ENCODE measurements at places on chromosomes 13 and 19.
A peak's percentile ranks its signal among the peaks of the same experiment; 100 is the strongest.

DNA sequence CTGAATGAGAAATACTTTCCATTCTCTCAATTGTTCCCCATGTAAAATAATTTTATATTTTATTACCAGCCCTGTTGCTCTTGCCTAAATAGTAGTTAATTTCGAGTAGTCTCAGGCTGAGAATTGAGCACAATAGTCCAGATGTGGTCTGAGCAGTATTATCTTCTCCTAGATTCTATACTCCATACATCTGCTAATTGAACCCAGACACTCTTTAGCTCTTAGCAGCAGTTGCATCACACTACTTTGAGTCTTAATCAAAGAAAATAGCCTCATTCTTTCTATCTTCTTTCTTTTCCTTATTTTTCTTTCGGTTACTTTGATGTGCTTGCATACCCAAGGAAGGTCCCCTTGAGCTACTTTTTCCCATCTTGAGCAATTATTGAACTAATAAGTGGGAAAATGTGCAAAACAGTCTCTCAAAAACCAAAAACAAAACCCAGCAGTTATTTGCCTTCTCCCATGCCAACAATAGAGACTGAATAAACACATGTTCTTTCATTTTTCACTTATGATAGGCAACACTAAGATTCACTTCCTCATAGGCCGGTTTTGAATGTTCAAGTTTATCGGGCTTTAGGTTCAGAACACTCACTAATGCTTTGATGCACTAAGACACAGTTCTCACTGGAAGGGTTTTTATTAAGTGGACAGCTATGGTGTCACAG lies 204.5 kb downstream of the POU4F1 start:
- H3K4me1 ChIP-seq, result no peaks in the 10 kb centered on the region
- no peak overlapping the region for H3K27ac ChIP-seq
- H3K27me3 ChIP-seq, result no peaks in the 10 kb centered on the region
- H3K36me3 ChIP-seq, result no peaks in the 10 kb centered on the region
- DNase-seq, result no peak

- H3K4me1 ChIP-seq, result no peaks in the 10 kb centered on the region
- peaks cover 19% of the 10 kb centered on the region for H3K27me3 ChIP-seq
- DNase-seq, result no peak
- no peaks in the 10 kb centered on the region for H3K36me3 ChIP-seq
- no peak overlapping the region for H3K27ac ChIP-seq
These were observed 229.6 kb downstream of the ZIC5 start for GRCh38 chr13:99741960-99742359.

DNA sequence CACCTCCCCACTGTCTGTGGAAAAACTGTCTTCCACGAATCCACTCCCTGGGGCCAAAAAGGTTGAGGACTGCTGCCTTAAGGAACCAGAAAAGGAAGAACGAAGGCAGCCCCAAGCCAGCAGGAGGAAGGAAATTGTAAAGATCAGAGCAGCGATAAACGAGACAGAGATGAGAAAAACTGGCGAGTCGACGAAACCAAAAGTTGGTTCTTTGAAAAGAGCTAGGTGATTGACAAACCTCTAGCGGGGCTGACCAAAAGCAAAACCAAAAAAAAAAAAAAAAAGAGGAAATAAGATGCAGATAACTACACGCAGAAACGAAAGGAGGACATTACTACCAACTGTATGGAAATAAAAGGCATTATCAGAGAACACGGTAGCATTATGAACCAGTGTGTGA lies 76.9 kb downstream of the GADD45B start:
- no peaks in the 10 kb centered on the region for H3K27me3 ChIP-seq
- H3K4me3 ChIP-seq, result no peak overlapping the region
- peak; percentile 65 for DNase-seq
- H3K4me1 ChIP-seq, result peaks cover 21% of the 10 kb centered on the region
- no peak overlapping the region for H3K27ac ChIP-seq

DNA sequence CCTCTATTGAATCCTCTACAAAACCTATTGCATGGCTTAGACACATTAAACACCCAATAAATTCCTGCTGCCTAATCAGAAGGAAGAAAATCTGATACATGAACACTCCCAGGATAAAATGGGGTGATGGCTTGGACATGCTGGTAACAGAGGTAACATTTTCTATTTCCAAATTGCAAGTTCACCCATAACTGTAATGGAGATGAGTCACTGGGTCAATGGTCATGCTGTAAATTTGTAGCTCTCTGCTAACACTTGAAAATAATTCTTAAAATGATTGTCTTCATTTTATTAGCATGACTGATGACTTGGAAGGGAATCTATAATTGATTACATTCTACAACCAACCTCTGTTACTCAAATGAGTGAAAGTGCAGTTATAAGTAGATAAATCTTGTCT lies 434.1 kb downstream of the FGF14 start:
- H3K27ac ChIP-seq, result no peak overlapping the region
- no peaks in the 10 kb centered on the region for H3K4me1 ChIP-seq
- DNase-seq, result no peak
- H3K4me3 ChIP-seq, result no peak overlapping the region
- H3K36me3 ChIP-seq, result no peaks in the 10 kb centered on the region

DNA sequence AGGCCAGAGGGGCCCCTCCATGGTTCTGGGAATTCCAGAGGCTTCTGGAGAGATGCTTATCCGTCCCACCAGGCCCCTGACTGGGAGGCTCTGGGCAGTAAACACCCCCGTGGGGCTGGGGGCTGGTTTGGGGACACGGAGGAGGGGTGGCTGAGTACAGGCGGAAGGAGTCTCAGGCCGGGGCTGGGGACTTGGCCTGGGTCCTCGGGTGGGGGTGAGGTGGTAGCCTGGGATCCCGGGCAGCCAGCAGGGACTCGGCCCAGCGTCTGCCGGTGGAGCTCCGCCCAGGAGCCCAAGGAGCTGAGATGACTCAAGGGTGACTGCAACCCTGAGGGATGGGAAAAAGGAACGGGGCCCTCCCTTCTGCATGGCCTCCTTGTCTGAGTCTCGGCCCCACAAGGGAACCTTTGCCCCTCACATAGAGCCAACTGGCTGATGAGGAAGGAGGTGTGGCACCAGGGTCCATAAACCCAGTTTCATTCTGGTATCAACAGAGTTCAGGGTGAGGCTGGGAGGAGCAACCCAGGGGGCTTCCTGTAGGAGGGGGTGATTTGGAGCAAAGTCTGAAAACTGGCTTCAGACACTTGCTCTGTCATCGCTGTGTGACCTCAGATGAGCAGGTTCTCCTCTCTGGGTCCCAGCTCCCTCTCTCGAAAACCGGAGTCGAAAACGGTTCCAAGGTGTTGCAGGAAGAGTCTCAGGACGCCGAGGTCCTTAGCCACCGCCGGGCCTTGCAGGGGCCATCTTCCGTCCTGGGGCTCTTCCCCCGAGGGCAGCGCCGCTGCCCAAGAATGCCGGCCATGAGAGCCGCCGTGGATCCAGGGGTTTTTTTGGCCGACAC lies 809 bp downstream of the MISP start:
- peaks cover 14% of the 10 kb centered on the region for H3K36me3 ChIP-seq
- DNase-seq, result peak; percentile 88
- peaks cover 21% of the 10 kb centered on the region for H3K4me1 ChIP-seq
- H3K27ac ChIP-seq, result peak overlapping the region; percentile 36

- no peak for DNase-seq
- H3K27ac ChIP-seq, result no peak overlapping the region
- no peaks in the 10 kb centered on the region for H3K4me1 ChIP-seq
- H3K36me3 ChIP-seq, result peaks cover 35% of the 10 kb centered on the region
- H3K27me3 ChIP-seq, result no peaks in the 10 kb centered on the region
- peak overlapping the region; percentile 63 for H3K4me3 ChIP-seq
These were observed 18.6 kb downstream of the ZNF177 start for GRCh38 chr19:9381361-9381785.

- H3K27ac ChIP-seq, result no peak overlapping the region
- H3K4me3 ChIP-seq, result no peak overlapping the region
- peaks cover 2% of the 10 kb centered on the region for H3K4me1 ChIP-seq
- no peaks in the 10 kb centered on the region for H3K36me3 ChIP-seq
- no peaks in the 10 kb centered on the region for H3K27me3 ChIP-seq
These were observed 6.7 kb upstream of the UBL3 start for GRCh38 chr13:29857085-29857484.

DNA sequence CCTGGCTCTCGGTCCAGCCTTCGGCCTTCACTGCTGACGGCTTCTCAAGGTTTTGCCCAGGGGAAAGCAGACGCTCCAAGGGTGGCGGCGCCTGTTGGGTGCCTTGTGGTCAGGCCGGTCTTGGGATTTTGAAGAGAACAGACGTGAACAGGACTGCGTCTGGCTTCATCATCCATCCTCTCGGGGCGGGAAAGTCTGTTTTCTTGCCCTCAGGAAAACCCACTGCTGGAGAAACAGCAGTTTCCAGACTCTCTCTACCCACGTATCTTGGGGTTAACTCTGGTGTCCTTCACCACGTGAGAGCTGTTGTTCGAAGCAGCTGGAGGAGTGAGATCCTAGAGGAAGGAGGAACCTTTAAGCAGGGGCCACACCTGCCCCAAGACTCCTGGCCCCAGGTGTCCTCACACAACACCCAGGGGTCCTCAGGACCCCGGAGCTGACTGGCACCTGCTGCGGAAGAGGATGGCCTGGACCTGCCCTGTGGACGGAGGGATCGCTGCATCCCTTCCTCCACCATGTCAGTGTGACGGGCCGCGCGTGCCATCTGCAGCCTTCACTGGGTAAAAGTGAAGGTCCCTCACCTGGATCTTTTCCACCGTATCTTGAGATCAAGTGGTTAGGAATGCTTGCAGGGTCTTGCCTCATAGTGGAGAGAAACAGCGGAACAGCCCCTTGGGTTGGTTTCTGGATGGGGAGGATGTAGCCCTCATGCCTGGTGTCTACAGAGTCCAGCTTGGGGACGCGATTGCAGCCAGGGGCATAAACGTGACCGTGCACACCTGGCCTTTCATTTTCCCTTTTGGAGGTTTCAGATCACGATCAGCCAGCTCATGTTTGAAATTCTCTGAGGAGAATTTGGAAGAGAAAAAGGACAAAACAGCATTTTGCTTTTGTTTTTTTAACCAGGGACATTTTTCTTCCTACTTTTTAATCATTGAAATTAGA lies 69.5 kb upstream of the MCF2L start:
- no peak for DNase-seq
- peaks cover 89% of the 10 kb centered on the region for H3K27me3 ChIP-seq
- H3K27ac ChIP-seq, result no peak overlapping the region

DNA sequence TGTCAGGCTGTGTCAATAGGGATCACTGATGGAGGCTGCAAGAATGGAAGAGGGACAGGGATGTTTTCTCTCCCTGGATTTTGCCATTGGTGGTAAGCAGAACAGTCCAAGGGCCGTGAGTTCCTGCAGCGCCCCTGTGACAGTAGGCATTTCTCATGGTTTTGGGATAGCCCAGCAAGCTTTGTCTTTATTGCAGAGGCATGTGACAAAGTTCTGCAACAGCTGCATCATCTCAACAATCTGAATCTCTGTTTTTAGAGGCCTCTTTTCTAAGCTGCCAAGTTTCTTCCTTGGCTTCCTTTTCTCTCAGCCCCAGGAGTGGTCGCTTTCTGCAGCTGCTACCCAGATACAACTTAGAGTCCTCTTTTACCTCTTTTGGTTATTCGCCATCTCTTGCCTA lies 95.7 kb upstream of the TSHZ3 start:
- no peak overlapping the region for H3K4me3 ChIP-seq
- H3K4me1 ChIP-seq, result peaks cover 3% of the 10 kb centered on the region
- DNase-seq, result no peak
- H3K36me3 ChIP-seq, result no peaks in the 10 kb centered on the region

DNA sequence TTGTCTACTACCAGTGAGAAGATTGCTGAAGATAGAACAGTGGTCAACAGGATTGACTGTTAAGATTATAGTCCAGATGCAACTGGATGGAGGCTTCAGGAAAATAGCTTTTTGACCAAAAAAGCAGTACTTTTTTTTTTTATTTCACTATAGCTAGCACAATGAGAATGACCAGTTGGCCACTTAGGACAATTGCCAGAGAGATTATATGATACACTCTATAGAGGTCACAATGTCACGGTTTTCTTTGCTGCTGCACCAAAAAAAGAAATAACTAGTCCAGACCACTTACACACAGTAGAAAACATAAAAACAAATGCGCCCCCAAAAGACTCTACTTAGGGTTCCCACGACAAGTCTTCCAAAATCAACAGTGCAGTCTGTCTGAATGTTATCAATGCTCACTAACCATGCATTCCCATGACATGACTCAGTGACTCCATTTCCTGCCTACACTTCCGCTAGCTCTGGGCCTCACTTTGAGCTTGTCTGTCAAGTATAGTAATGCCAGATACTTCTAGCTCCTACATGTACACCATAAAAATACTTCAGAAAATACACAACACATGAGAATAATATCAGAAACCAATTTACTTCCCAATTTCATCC lies 209.1 kb upstream of the STARD13 start:
- no peak overlapping the region for H3K4me3 ChIP-seq
- DNase-seq, result peak; percentile 93
- peak overlapping the region; percentile 71 for H3K27ac ChIP-seq

GRCh38 chr19:29172302-29172701 lies 40.6 kb downstream of the UQCRFS1 start:
- no peak for DNase-seq
- H3K27me3 ChIP-seq, result no peaks in the 10 kb centered on the region
- no peaks in the 10 kb centered on the region for H3K36me3 ChIP-seq
- no peak overlapping the region for H3K27ac ChIP-seq
- H3K4me3 ChIP-seq, result no peak overlapping the region
- H3K4me1 ChIP-seq, result no peaks in the 10 kb centered on the region

GRCh38 chr13:28474491-28475134 lies 20.3 kb downstream of the FLT1 start:
- H3K4me3 ChIP-seq, result no peak overlapping the region
- H3K4me1 ChIP-seq, result no peaks in the 10 kb centered on the region
- H3K27me3 ChIP-seq, result peaks cover 10% of the 10 kb centered on the region
- H3K36me3 ChIP-seq, result no peaks in the 10 kb centered on the region
- H3K27ac ChIP-seq, result no peak overlapping the region

GRCh38 chr13:97239306-97239705 lies 17.2 kb downstream of the MBNL2 start:
- peak overlapping the region; percentile 66 for H3K27ac ChIP-seq
- H3K36me3 ChIP-seq, result peaks cover 4% of the 10 kb centered on the region
- no peak for DNase-seq
- H3K4me1 ChIP-seq, result peaks cover 14% of the 10 kb centered on the region

DNA sequence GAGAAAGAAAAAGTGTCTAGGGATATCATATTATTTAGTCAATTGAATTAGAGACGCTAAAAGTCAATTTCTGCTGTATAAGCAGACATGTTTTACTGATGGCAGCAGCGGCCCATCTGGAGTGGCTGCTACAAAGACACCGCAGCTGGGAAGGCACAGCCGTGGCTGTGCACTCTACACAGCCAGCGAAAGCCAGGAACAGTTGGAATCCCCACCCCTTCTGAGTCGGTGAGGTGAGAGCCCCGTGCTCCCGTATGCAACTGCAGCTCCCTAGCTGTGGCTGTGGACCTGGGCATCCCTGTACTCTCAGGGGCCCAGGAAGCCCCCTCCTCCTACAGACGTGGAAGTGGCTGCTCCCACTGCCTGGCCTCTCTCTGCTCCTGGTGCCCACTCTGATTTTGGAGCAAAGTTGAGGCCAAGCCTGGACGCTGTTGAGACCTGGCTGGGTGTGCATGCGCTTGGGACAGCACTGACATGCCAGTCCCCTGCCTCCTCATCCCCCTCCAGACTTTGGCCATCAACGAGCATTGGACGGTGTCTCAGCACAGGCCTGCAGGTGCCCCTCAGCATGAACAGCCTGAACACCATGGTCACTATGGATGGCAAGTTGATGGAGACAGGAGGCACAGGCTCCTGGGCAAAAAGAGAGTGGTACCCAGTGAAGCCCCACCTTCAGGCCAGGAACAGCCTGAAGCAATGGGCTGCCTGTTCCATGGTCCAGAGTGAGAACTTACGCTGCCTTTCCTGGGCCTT lies 944.0 kb upstream of the MIR17HG start:
- no peak for DNase-seq
- H3K36me3 ChIP-seq, result no peaks in the 10 kb centered on the region
- no peak overlapping the region for H3K4me3 ChIP-seq

GRCh38 chr13:53821632-53822031 lies 793.0 kb downstream of the OLFM4 start:
- no peak overlapping the region for H3K4me3 ChIP-seq
- H3K4me1 ChIP-seq, result no peaks in the 10 kb centered on the region
- H3K36me3 ChIP-seq, result no peaks in the 10 kb centered on the region
- DNase-seq, result no peak
- H3K27me3 ChIP-seq, result no peaks in the 10 kb centered on the region
